ENCODE measurements at places on chromosomes 12 and 14.

- no peak for DNase-seq
Measured at GRCh38 chr12:70044167-70044566, 199.1 kb upstream of the CNOT2 start.

- DNase-seq = no peak
Measured at GRCh38 chr14:48967419-48967818, 618.8 kb downstream of the RPS29 start.

DNA sequence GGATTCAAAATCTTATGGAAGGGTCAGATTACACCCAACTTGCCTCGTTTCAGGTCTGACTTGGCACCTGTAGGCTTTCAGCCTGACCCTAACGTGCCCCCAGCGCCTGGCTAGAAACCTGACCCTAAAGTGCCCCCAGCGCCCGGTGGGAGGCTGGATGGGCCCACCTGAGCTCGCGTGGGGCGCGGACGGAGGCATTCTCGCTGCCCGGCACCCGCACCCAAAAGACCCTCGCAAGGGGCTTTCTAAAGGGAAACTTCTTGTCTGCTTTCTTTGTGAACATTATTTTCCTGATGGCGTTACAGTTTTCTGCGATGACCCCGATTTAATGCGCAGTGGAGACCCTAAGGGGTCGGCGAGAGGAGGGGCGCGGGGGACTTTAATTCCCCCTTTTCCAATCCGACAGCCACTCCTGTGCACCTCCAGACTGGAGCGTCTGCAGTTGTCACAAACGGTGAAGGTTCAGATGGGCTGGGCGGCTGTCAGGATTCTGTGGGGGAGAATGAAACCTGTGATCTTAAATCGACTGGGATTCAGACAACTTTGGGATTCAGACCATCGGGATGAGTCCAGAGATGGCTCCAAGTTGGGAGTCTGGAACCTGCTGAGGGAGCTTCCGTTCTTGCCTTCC lies 751 bp upstream of the HRK start:
- no peak for DNase-seq

GRCh38 chr12:132955094-132956010 lies 754 bp downstream of the ZNF605 start:
- DNase-seq = no peak

GRCh38 chr12:68040450-68041075 lies 51.3 kb downstream of the IFNG-AS1 start:
- DNase-seq = no peak

DNA sequence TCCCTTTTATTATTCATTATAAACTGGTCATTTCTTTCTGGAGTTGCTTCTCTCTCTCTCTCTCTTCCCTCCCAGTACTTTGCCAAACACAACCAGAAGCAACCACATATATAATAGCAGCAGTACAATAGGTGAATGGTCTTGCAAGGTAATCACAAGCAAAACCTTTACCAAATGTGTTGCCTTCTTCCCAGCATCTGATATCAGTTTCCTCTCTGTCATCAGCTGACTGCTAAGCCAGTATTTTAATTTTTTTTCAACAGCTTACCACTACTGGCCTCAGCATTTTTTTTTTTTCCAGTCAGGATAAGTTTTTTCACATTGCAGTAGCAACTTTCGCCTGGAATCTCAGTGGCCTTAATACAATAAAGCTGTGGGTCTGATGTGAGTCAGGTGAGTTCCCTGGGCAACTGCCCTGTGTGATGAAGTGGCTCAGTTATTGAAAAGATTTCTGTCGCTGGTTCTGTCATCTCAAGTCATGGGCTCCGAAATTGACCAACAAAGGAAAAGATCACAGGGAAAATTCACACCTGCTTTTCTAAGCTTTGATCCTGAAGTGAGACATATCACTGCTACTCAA lies 282.5 kb upstream of the AMIGO2 start:
- no peak for DNase-seq

- no peak for DNase-seq
Measured at GRCh38 chr14:68140076-68140741, 320.6 kb downstream of the RAD51B start.

DNA sequence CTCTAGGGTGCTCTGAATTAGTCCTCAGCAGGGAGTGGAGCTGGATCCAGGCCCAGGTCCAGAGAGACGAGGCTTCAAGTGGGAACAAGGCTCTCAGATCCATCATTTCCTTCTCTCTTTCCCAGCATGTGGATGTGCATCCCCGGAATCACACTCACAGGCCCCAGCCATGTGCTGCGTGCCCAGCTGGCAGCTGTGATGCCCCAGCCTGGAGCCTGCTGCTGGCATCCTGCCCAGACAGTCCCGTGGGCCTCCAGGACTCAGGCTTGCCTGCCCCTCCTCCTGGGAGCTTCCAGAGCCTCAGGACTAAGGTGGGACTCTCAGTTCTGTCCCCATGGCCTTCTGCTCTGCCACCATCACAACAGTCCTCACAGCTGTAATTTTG lies 6.2 kb upstream of the KRT84 start:
- DNase-seq = no peak

- no peak for DNase-seq
Measured at GRCh38 chr12:89901906-89902642, 193.4 kb upstream of the ATP2B1 start.

DNA sequence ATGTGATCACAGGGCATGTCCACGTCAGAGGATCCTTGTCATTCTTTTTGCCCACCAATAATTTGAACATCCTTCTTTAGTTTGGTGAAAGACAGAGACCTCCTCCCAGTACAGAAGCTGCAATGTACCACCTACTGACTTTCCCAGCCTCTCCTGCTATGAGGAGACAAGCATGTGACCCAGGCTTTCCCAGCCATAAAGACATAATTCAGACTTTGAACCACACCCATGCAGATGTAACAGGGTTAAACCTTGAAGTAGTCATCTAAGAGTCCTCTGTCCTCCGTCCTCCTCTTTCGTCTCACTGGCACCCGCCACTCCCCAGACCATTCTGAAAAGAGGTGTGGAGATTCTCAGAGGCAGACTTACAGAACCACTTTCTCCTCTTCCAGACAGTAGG lies 120.8 kb downstream of the KCNK10 start:
- no peak for DNase-seq

GRCh38 chr14:97071177-97071576 lies 274.0 kb downstream of the VRK1 start:
- no peak for DNase-seq

DNA sequence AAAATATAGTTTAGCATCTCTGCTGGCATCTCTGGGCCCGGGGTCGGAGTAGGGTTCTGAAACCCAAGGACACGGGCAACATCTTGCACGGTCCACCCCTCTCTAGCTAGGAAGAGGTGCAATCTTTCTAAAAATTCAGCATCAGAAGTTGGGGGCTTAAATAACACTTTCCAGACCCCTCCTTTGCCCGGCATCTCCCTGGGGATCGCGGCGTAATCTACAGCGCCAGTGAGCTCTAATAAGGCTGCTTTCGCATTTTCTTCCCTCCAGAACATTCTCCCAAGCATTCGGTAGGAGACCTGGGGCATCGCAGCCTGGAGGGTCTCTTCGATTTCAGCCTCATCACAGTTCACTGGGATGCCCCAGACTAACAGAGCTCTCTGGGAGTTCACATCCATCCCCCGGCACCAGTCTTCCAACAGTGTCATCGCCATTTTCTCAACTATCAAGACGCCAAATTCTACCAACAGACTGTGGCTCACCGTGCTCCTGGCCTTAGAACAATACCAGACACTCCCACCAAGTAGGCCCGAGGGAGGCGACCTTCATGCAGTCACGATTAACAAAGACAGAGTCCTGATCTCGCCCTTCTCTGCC lies 880 bp downstream of the PNMA1 start:
- DNase-seq = no peak

- DNase-seq = no peak
Measured at GRCh38 chr12:92955997-92956663, 27.0 kb upstream of the EEA1 start.

DNA sequence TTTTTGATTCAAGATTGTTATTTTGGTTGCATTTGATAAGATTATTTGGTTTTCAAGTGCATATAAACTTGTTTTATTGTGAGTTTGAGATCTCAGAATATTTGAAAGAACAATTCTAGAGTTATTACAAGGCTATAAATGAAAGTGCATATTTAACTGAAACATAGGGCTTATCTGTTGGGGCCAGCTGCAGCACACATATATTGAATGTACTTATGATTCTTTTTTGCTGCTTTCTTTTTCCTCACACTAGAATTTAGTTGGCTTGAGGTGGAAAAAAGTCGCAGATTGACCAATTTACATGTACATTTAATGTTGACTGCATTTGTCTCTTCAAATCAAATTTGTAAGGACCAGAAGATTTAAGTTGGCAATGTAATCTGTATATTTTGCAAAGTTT lies 88.0 kb downstream of the PCNX1 start:
- no peak for DNase-seq

DNA sequence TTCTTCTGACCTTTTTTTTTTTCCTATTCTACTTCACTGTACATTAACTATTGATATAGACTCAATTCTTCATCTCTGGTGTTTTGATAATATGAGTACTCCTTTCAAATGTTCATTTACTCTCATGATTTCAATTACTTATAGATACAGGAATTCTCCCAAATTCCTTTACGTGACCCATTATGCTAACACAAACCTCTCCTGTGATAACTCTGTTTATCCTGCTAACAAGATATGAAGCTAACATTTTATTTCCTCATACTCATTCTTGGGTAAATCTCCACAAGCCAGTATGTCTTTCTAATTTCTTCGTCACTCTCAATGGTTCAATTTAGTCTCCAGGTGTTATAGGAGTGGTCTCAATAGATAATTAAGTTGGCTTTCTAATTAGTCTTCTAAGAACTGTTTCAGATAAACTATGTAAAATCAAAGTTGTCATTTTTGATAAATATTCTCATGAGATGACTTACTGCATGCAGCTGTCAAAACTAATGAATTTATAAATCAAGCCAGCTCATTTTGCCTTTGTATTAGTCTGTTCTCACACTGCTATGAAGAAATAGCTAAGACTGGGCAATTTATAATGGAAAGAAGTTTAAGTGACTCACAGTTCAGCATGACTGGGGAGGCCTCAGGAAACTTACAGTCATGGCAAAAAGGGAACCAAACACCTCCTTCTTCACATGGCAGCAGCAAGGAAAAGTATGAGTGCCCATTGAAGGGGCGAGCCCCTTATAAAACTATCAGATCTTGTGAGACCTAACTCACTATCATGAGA lies 130.6 kb upstream of the MYF6 start:
- no peak for DNase-seq

- DNase-seq = no peak
Measured at GRCh38 chr12:76777765-76778216, 13.9 kb downstream of the ZDHHC17 start.

GRCh38 chr12:54300225-54300731 lies 537 bp downstream of the NFE2 start:
- no peak for DNase-seq

GRCh38 chr12:130549361-130549760 lies 166.7 kb downstream of the RIMBP2 start:
- DNase-seq = no peak

GRCh38 chr12:27906127-27906500 lies 66.4 kb downstream of the PTHLH start:
- no peak for DNase-seq

- no peak for DNase-seq
Measured at GRCh38 chr12:68377881-68378280, 45.7 kb upstream of the MDM1 start.

DNA sequence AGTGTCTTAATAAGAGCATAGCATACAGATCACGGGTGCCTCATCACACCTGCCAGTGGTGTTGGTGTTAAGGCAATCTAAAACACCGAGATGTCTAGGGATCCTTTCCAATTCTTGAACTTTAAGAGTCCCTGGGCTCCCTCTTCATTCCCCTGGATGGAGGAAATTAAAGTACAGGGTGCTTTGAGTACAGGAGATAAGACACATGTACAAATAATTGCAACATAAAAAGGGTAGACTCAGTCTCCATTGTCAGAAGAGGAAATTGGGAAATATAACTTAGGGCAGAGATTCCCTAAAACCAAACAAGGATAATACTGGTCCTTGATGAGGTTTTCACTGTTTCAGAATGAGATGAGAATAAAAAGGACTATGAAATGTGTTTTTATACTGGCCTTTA lies 34.9 kb downstream of the SCFD1 start:
- DNase-seq = no peak

- DNase-seq = no peak
Measured at GRCh38 chr12:88579161-88579517, 1.1 kb downstream of the KITLG start.

DNA sequence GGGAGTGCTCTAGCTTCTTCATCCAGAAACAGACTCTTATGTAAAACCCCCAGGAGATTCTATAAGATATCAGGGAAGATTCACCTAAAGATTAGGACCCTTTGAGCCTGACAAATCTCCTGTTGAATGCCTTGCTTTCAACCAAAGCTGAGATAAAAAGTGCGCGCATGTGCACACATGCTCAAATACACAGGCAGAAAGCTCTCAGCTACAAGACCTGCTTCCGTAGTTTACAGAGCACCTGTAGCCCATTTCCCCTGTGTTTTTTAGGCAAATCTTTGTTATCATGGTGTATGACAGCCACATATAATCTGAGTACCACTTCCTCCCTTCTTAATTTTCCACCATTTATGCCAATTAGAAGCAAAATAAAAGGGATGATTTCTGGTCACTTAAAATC lies 866.9 kb downstream of the NRXN3 start:
- no peak for DNase-seq

- no peak for DNase-seq
Measured at GRCh38 chr12:130026608-130027176, 122.9 kb upstream of the TMEM132D start.

DNA sequence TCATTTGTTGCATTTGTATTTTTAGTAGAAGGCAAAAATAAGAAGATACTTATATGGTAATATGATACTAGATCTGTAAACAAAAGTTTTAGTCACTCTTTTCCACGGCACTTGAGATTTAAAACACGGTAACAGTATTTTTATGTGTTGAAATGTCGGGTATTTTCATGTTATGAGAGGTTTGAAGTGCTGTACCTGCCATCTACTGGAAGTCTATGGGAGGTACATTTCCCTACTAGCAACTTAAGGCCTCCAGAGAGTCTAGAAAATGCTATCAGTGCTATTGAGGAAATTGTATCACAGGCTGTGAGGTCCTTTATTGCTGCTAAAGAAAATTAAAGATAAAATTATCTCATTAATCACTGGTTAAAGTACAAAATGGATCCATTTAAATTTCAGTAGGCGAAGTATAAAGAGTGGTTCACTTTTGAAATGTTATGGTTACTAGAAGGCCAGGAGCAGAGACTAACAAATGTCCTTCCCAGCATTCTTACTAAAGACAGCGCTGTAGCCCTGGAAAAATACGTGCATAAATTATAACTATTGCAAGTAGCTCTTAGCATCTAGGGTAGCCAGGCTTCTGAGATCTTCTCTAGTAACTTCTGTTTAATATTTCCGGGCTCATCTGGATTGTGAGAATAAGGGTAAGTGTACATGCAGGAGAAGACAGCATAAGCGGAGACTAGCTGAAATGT lies 77.6 kb upstream of the PRKD1 start:
- no peak for DNase-seq
